NCI-H1048 (cell line): ENCODE measurements at places on chromosomes 6 and 20.
A peak's percentile ranks its signal among the peaks of the same experiment; 100 is the strongest.

GRCh38 chr6:140372064-140372463, 997.6 kb upstream of the CITED2 start:
- DNase-seq = no peak

- no peak for DNase-seq
Observed at GRCh38 chr20:61482056-61482887, 230.2 kb downstream of the CDH4 start.

DNA sequence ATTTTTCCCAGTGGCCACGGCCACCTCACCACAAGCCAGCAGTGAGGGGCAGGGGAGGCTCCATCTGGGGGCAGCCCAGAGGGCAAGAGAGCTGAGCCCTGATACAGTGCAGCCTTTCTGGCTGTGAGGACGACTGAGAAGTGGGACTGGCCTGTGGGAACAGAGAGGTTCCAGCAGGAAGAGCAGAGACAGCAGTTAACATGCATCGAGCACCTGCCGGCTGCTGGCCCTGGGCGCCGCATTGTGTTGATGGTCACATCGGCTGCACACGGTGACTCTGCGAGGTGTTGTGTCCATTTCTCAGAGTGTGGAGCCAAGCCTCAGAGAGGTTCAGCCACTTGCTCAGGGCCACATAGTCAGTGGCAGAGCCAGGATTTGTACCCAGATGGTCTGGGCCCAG, 9.8 kb downstream of the FOXS1 start:
- no peak for DNase-seq

DNA sequence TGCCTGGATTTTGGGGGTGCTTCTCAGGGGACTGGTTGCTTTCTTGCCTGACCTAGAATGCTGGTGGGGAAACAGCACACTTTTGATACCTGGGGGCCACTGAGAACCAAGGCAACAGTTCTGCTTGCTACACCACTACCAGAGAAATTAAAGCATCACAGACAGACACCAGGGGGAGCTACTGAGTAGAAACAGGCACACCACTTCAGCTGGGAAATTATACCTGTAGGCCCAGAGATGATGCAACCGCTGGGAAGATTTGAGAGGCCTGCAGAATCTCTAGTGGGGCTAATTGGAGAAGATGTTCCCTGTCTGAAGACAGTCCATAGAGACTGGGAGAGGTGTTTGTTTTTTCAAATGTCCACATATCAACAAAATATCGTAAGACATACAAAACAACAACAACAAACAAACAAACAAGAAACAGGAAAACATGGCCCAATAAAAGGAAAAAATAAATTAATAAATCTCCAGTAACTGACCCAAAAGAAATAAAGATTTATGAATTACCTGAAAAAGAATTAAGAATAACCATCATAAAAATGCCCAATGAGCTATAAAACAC, 129.4 kb upstream of the RIN2 start:
- peak; percentile 39 for DNase-seq

GRCh38 chr6:456358-456867, 64.9 kb downstream of the IRF4 start:
- DNase-seq = no peak

DNA sequence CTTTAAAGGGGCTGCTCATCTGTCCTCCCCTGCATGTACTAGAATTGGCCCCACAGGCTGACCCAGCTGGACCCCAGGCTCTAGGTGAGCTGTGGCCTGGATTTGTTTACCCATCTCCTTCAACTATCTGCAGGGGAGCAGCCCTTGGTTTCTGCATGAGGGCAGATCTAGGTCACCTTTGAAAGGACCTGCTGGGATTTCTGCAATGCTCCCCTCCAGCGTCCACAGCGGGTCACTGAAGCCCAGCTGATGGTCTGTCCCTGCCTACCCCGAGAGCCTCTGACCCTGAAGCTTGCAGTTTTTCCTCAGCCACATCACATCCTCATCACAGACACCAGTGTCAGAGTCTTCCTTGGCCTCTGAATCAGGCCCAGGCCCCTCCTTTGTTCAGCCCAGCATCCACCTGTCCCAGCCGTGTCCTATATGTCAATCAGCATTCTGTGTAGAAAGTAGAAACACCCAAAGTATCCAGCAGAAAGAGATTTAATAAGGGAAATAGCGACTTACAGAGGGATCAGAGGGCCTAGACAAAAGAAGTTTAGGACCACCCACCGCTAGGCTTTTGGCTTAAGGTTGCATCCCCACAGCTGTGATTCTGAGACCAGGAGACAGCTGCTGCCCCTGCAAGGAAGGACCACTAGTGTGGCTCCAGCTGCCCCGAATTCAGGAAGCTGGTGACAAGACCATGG, 243.1 kb downstream of the LRFN2 start:
- DNase-seq = no peak

DNA sequence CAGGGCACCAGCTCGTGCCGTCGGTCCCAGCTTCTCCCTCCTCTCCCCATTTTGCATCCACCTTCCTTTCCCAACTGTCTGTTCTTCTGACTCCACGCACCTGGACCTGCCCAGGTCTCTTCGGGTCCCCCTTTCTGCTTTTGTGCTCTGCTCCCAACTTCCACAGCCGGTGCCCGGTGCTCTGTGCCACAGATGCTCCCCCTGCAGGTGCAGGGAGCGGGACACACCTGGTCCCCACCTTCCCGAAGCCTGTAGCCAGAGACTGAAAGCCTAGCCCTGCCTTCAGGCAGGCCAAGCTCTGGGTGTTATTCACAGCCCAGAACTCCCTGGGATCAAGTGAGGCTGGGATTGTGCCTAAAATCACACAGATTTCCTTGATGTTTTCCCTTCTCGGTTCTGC, 24.6 kb upstream of the BMP7 start:
- no peak for DNase-seq

DNA sequence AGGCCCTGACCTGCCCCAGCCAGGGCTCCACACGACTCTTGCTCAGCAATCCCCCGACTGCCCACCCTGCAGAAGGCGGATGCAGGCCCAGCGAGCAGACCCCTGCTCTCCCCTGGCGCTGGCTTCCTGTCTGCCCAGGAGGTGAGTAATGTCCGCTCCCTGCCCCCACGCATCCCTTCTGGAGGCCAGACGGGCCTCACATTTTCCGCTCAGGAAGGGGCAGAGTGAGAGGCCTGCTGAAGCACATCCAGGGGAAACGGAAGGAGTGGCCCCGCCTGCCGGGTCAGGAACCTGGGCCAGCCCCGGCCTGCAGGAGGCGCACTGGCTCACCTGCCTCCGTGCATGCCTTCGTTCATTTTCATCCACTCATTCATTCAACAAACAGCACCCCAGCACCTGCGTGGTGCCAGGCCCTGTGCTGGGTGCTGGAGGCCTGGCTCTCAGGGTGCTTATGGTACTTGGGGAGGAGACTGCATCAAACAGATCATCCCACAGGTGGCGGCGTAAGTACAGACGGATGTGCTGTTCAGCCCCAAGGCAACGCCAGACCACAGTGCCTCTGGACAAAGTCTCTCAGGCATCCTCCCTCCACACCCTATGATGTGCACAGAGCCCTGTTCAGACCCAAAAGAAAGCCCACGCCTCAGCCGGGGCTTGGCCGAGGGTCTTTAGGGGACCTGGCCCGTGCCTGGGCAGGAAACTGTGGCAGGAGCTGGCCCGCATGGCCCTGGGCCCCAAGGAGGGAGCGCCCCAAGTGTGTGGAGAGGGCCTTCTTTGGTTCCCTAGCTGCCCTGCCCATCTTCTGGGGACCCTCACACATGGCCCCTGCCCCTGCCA, 112.1 kb downstream of the ASXL1 start:
- DNase-seq = no peak

GRCh38 chr6:113828984-113829695, 28.0 kb upstream of the MARCKS start:
- DNase-seq = no peak

DNA sequence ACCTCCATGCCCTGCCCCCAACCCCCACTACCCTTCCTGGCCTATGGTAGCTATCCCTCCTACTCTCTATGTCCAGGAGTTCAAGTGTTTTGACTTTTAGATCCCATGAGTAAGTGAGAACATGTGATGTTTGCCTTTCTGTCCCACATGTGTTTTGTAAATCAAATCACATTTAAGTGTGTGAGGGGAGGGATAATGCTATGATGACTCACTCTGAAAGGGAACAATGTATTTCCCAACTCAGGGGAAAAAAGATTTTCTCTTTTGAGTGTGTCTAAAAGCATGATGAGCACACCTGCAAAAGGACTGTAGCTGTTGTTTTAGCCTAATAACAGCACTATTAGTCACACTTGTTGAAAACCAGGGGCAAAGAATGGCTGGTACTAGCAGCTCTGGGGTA, 193.7 kb downstream of the GJA10 start:
- no peak for DNase-seq

GRCh38 chr20:25057234-25058050, 497 bp downstream of the ACSS1 start:
- no peak for DNase-seq

DNA sequence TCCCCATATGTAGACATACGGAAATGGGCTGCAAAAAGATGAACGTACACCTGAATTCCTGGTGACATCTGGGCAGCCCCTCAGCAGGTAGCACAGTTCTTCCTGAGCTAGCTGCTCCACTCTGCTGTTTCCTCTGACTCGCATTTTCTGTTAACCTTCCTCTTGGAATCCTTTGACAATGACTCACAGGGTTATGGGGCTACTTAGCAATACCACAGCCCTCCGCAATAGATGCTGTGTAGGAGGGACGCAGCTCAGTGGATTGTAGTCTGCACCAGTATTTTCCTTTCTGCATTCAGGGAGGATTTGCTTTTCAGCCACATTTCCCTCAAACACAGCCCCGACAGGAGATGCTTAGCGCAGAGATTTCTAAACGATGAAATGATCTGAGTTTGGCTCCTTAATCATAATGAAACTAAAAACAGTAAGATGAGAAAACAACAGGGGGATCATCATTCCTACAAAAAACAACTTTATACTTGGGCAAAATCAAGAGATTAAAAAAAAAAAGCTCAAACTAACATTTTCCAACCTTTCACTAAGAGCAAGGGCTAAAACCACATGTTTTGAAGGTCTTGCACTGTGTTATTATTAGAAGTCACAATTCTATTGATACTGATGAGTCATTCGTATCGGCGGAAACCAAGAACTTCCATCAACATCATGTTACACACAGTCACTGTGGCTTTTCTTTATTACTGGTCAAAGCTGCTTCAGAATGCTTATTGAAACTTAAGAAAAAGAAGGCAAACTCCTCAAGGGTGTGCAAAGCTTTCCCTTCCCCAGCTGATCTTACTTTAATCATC, 12.2 kb downstream of the BACH2 start:
- no peak for DNase-seq

GRCh38 chr20:50848341-50848808, 53.5 kb downstream of the BCAS4 start:
- no peak for DNase-seq

DNA sequence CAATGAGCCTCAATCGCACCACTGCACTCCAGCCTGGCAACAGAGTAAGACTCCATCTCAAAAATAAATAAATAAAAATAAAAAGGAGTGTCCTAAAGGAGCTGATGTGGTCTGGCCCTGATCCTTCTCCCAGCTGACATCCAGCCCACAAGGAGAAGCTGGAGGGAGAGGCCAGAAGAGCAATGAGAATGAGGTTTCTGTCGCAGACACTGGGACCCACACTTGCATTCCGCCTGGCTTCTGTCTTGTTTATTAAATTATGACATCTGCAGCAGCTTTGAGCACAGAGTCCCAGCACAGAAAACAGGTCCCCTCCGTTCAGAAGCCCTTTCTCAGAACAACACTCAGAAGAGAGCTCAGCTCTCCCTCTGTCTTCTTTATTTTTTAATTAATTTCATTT, 10.3 kb upstream of the E2F1 start:
- DNase-seq = no peak

DNA sequence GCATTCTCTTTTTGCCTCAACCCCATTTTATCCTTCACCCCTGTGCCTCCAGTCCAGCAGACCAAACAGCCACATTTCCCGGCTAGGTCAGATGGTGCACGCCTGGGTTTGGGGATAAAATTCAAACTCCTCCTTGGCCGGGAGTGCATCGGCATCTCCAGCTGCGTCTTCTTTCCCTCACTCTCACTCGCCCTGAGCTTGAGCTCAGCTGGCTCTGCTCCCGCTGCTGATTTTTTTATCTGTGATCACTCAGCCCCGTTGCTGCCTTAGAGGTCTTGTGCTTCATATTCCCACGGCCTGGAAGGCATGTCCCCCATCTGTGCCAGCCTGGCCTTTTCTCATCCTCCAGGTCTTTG, 6.8 kb upstream of the EZR start:
- DNase-seq = no peak

- no peak for DNase-seq
Observed at GRCh38 chr6:86707545-86708120, 229.7 kb upstream of the HTR1E start.

DNA sequence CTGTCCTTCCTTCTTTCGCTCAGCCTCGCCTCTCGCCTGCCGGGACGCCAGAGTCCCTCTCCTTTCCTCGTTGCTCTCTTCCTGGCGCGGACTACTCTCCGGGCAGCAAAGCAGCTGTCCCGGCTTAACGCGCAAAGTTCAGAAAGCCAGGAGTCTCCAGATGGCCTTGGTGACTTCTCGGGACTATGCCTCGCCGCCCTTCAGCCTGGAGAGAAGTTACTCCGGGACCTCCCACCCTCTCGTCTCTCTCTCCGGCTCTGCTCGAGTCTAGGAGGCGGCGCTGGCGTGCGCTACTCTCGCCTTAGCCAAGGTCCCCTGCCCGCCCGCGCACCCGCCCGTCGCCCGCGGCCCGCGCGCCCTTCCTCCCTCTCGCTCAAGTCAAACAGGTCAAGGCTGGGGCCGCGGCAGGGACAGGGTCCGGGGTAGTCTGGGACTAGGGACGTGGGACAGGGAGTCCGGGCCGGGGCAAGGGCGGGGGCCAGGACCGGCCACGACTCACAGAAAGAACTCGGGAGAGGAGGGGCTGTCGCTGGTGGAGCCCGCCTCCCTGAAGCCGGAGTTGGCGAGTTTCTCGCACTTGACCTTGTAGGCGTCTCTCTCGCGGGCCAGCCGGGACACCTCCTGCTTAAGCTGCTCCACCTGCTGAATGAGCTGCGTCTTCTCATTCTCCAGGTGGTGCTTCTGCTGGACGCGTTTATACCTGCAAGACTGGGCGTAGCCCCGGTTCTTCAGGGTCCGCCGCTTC, 1.5 kb downstream of the MAFB start:
- no peak for DNase-seq

DNA sequence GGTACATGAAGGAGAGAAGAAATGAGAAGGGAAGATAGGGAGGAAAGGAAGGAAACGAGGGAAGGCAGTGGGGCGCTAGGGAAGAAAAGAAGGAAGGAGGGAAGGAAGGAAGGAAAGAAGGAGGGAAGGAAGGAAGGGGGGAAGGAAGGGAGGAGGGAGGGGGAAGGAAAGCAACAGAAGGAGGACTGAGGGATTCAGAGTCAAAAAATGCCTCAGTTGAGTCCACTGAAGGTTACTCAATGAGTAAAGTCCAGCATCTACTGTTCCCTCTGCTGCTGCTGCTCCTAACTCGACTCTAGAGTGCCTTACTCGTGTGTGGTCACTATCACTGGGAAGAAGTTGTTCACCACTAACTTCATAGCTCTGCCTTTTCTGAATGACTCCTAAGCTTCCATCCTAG, 33.8 kb downstream of the PHACTR1 start:
- no peak for DNase-seq

DNA sequence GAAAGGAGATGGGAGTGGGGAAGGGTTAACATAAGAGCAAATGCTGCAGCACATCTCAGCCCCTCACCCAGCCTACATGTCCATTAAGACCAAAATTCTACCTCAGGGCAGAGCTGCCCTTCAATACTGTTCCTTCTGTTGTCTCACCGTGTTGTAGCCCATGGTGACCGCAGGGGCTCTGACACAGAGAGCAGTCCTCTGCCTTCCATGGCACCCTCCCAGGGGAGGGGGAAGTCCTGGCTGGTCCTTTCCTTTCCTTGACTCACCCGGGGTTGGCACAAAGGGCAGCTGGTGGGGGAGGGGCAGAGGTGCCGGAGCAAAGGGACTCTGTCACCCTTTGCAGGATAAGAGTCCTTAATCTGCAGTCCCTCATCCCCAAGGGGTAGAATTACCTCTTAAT, 15.2 kb downstream of the NKX2-2 start:
- DNase-seq = no peak
